ENCODE measurements at places on chromosomes 16 and 17.

- DNase-seq: no peak
These were observed 7.9 kb downstream of the KATNB1 start for GRCh38 chr16:57743458-57743857.

DNA sequence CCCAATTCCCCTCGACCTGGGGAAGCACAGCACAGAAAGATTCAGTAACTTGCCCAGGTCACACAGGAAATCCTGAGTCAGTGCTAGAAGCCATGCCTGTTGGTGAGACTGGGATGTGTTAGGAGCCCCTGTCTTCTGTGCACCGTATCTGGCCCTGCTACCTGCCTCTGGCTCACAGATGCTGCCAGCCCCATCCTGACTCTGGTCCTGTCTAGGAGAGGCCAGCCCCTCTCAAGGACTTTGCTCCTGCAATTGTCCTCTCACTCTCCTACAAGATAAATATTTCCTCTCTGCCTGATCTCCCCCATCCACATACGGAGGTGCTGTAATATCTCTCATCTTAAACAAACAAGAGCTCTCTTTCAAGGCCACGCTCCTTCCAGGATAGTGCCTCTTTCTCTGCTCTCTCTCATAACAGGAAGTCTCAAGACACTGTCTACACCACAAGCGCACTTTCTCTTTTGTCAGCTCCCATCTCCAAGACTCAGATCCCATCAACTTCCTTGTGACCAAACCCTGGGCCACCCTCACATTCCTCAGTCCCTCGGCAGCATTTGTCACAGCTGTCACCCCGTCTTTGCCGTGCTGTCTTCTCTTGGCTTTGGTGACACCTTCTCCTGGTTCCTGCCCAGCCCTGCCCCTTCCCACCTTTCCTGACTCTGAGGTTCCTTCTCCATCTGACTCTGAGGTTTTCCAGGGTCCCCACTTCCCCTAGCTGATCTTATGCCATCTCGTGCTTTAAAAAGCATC, 1.9 kb downstream of the SLC13A2 start:
- no peak for DNase-seq

GRCh38 chr16:12257926-12258561, 281.5 kb downstream of the SNX29 start:
- DNase-seq: no peak

DNA sequence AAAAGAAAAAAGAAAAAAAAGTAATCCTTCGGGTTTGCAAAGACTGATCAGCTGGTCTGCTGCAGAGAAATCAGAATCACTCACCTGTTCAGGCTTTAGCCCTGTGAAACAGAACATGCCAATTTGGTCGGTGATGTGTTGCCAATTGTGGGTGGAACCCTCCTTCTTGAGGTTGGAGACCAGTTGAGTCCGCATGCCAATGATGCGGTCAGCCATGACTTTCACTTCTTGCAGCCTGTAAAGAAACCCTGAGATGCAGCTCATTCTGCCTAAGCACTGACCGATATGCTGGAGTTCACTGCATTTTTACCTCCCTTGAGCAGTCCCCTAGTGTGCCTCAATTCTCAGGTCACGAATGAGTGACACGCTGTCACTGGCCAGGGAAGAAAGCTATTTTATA, 24.8 kb upstream of the SLC38A7 start:
- no peak for DNase-seq

GRCh38 chr17:75059369-75060345, 12.6 kb downstream of the KCTD2 start:
- DNase-seq: no peak

DNA sequence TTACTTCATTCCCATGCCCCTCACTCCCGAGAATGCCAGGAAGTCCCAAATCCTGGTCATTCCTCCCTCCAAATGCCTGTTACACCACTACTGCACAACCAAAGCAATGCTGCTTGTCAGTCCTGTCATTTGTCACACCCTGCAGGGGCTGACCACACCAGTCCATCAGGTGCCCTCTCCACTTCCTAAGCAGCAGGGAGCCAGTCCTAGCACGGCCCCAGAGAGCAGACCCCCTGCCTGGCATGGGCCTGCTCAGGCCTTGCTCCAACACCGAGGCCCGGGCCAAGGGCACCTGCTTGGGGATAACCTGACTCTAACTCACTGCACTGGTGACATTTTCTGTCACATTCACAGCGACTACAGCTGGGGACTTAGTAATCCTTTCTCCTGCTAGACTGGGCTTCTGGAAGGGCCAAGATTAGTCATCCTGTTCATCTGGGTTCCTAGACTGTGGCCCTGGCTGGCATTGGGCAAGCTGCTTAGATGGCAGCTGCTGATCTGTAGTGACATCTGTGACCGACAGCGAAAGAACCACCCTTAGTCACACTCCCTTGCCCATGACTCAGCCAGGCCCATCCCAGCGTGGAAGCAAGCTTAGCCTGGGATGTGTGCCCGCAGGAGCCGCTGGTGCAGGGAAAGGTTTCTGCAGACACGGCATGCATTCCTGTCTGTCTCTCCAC, 5.4 kb downstream of the ALYREF start:
- no peak for DNase-seq

DNA sequence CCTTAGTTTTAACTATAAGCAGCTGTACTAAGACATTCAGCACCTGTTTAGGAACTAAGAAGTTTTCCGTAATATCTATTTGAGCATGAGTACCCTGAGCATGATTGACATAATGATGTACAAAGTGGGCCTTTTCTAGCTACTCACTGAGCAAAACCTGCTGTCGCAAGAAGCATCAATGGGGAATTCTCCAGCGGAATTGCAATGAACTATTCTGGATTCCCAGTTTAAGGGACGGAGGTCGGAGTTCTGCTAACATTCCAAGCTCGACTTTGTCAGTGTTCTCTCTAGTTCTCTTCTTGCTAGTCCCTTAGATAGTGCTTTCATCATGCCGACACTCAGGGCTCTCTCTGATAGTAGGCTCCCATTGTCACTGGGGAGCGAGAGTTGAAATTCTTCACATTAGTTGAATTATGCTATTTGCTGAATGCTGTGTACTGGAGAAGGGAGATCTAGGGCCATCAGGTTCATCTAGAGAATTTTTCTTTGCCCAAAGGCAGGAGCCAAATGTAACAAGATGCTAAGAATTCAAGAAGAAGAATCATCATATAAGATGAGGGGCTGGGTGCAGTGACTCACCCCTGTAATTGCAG, 40.2 kb upstream of the MYH2 start:
- DNase-seq: no peak

GRCh38 chr16:70679671-70680494, 6.0 kb downstream of the MTSS2 start:
- no peak for DNase-seq

DNA sequence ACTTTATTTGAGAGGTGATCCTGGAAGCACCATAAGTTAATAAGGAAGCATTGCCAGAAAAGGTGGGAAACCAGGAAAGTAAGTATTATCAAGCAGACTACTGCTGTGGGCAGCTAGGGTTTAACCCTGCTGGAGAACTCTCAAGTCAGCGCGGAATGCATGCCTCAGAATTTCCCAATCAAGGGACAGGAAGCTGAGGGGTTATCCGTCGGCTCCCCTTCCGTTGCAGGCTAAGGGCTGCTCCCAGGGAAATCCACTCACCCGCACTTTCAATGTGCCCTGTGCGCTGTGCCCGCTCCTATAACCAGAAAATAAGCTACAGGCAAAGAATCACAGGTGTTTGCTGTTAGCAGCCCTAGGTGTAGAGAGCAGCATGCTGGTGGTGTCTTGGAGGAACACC, 138.5 kb upstream of the CACNG3 start:
- DNase-seq: no peak

Measured in stimulated activated CD4-positive, alpha-beta T cell treated with anti-CD3 and anti-CD28 coated beads, Interleukin-4, amount 100 ng/mL, for 4 hours (primary cell).